ENCODE measurements at places on chromosomes 2 and 18.

GRCh38 chr18:73785300-73785699, 362.3 kb downstream of the FBXO15 start:
- no peak for DNase-seq

- no peak for DNase-seq
Measured at GRCh38 chr2:61882850-61883249, 5.6 kb downstream of the CCT4 start.

DNA sequence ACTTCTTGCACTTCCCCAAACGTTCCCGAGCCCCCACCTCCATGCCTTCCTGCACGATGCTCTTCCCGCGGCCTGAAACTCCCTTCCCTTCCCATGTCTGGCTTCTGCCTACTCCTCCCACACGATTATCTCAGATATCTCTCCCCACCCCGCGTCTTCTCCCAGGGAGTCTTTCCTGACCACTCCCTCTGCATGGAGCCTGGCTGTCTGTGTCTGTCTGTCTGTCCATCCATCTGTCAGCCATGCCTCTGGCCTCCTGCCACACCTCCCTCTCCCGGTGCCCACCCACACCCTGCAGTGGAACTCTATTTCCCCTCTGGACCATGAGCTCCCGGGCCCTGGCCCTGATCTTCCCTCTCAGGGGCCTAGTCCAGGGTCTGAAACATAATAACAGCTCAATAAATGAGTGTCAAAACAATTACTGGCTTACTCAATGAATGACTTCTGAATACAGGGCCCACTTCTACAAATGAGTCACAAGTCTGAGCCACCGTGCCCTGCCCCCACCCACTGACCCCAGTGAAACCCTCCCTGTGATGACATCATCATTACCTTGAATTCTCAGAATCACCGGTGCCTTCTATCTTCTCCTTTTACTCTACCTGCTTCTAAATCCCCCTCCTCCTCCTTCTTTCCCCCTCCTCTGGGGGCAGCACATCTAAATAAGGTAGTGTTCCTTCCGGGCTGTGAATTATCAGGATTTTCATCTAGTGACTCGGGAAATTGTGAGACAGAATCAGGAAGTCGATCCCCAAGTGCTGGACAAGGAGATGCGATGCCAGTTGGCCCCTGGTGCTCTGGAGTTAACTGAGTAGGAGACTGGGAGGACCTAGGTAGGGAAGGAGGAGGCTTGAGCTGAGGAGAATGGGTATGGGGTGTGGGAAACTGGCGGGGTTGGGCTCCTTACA, 46.1 kb upstream of the PLB1 start:
- DNase-seq: peak; percentile 72

DNA sequence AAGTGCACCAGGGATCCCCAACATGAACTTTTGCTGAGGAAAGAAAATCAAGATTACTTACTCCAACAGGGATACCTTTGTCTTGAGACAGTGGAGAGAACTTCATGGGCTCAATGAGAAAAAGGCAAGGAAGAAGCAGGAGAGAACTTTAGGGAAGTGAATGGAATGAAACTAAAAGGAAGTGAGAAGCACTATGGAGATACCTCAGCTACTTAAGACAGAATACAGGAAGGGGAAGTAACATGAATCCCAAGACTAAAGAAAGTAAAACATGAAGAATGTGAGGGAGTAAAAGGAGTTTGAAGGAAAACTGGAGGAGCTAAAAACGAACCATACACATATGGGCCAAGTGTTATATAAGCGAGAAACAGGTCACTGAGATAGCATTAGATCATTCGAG, 32.4 kb upstream of the ACTR3 start:
- no peak for DNase-seq

DNA sequence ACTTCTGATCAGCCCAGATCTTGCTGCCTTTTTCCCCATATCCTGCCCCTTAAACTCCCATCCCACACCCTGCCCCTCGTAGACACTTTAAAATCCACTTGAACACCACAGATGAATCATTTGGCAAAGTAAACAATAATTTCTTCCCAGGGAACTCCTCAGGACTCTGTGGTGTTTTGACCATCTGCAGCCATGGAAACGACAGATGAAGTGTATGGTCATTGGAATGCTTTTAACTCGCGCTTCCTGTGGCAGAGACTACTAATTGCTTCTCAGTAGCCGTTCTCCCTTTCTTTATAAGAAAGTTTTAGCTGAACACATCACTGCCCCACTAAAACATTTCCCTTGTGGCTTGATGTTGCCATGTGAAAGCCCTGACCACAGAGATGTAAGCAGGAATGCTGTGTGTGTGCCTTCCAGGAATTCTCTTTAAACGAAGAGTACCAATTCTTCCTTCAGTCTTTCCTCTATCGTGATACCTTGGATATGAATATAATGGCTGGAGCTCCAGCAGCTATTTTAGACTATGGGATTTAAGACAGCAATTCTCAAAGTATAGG, 92.7 kb upstream of the PARD3B start:
- no peak for DNase-seq

DNA sequence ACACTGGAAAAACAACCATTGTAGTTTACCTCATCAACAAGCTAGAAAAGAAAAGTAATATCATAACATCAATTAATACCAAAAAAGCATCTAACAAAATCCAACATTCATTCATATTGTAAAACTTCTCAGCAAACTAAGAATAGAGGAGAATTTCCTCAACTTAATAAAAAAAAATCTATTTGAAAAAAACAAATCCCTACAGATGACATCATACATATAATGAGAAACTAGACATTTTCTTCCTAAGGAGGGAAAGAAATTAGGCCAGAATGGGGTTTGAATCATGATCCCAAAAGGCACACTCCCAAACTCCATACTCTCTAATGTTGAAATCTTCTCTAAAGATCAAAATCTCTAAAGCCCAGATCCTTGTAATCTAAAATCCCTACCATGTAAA, 460.0 kb downstream of the IRS1 start:
- DNase-seq: no peak

DNA sequence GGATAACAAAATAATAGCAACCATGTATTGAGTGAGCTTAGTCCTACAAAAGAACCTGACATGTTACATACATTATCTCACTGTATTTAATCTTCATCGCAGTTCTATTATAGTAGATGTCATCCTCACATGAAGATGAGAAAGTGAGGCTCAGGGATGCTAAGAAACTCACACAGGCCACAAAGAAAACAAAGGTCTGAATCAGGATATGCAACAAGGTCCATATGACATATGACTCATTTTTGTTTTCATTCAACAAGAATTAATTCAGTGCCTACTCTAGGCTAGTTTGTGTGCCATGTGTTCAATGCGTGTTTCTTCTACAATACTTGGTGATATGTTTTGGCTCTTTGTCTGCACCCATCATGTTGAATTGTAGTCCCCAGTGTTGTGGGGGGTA, 219.7 kb upstream of the EPHA4 start:
- no peak for DNase-seq

DNA sequence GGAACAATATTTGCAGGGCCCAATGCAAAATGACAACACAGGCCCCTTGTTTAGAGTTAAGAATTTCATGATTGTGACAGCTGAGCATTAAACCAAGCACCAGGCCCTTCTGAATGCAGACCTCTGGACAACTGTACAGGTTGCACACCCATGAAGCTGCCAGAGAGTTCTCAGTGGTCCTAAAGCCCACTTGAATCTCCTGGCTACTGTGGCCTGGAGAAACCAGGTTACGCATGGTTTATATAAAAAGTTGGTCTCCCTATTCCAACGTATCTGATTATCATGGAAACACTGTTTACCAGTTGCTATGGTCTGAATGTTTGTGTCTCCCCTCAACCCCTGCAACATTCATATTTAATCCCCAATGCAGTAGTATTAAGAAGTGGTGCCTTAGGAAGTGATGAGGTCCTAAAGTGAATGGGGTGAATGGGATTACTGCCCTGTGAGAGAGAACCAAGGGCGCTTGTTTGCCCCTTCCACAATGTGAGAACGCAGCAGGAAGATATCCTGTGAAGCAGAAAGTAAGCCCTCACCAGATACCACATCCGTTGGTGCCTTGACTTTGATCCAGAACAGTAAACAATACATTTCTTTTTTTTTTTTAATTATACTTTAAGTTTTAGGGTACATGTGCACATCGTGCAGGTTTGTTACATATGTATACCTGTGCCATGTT, 48.0 kb upstream of the ANXA4 start:
- DNase-seq: no peak

DNA sequence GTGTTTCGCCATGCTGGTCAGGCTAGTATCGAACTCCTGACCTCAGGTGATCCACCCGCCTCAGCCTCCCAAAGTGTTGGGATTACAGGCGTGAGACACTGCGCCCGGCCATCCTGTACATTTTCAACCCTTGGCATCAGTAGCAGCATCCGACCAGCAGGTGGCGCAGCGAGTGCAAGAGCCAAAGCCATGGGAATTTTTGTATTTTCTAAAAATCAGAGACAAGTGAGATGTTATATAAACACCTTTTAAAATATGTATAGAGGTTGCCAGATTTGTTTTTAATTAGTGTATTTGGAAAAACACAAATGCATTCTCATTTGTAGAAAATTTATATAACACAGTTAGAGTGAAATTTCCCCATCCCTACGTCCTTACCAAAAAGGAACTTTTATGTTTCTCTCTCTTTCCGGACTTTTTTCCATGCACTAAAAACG, 36.8 kb downstream of the MOGAT1 start:
- DNase-seq: peak; percentile 64

DNA sequence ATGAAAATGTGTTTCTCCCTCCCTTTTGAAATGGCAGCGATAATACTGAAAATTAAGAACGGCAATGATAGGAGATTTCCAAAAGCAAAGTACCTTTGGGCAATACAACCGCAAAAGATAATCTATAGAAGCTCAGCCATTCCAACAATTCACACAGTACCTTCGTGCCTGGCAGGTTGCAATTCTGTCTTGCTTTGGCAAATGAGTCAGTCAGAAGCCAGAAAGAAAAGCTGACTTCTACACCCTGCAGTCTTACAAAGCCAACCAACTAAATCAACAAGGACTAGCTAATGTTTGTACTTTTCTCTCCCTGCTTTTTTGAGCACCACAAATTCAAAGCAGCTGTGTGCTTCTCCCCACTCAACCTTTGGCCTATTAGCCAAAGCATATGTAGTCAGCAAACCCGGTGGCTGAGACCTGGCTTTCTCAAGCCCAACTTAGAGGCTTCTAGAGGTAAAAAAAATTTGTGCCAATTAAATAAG, 25.7 kb upstream of the ID2 start:
- DNase-seq: no peak

DNA sequence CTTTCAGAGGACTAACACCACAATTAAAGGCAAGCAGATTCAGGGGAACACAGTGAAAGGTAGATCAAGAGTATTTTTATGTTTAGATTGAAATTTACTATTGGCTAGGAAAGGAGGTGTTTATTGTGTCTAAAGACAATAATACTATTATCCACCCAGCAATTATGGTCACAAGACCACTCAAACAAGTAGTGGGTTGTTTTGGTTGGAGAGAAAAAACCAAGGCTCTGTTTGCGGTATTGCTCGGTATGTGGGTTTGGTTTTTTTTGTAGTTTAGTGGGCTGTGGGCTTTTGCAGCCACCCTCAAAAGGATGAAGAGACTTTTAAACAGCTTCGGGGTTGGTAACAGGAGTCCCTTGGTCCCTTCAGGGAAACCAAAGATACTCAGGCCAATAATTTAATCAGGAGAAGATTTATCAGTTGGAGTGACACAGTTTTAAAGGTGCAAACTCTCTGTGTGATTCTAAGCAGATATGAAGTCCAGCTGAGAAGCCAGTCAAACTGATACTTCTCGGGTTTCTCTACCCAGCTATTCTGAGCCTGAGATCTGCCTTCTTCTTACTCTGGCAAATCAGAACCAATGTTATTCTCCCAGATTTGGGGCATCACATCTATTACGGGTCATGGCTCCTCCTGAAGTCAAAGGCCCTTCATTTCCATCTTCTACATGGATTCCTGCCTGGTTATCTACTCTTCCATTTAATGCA, 55.3 kb downstream of the DCC start:
- no peak for DNase-seq

DNA sequence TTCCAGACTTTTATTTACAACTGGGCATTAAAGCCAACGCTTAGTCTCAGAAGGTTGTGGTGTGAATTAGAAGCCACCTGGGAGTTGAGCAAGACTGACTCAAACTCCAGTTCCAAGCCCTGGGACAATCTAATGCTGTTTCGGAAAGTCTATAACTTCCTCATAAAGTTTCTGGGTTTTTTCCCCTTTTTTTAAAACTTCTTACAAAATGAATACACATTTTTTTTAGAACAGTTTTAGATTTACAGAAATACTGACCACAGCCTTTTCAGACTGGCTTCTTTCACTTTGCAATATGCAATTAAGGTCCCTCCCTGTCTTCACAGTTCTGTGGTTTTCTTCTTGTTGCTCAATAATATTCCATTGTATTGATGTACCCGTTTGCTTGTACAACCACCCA, 115.9 kb upstream of the TWIST2 start:
- DNase-seq: no peak
